ENCODE measurements at places on chromosomes 12 and 14.

GRCh38 chr14:87971010-87971409, 22.0 kb downstream of the GALC start:
- DNase-seq = no peak

DNA sequence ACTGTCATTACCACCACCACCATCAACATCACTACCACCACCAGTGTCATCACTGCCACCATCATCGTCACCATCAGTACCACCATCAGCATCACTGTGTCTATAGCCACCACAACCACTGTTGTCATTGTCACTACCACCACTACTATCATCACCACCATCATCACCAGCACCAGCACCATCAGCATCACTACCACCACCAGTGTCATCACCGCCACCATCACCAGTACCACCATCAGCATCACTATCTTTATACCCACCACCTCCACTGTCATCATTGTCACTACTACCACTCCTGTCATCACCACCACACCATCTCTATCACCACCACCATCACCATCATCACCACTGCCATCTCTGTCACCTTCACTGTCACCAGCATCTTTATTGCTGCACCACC, 60.6 kb downstream of the BEGAIN start:
- peak; percentile 27 for DNase-seq

- DNase-seq = peak; percentile 39
Observed at GRCh38 chr12:1911598-1912575, 6.6 kb downstream of the CACNA2D4 start.

- DNase-seq = no peak
Observed at GRCh38 chr12:87670448-87670847, 358.8 kb downstream of the C12orf50 start.

- DNase-seq = no peak
Observed at GRCh38 chr14:39302124-39302810, 68.6 kb downstream of the MIA2 start.

GRCh38 chr14:64723691-64724577, 19.7 kb downstream of the PLEKHG3 start:
- no peak for DNase-seq
